Endothelial cell (in vitro differentiated cells): ENCODE measurements at places on chromosomes 1 and 21.

GRCh38 chr1:110444561-110444960, 6.4 kb upstream of the PROK1 start:
- H3K27ac ChIP-seq, result no peak overlapping the region
- H3K27me3 ChIP-seq, result peaks cover 6% of the 10 kb centered on the region
- DNase-seq, result no peak
- no peaks in the 10 kb centered on the region for H3K36me3 ChIP-seq
- H3K4me3 ChIP-seq, result peak overlapping the region; percentile 29

DNA sequence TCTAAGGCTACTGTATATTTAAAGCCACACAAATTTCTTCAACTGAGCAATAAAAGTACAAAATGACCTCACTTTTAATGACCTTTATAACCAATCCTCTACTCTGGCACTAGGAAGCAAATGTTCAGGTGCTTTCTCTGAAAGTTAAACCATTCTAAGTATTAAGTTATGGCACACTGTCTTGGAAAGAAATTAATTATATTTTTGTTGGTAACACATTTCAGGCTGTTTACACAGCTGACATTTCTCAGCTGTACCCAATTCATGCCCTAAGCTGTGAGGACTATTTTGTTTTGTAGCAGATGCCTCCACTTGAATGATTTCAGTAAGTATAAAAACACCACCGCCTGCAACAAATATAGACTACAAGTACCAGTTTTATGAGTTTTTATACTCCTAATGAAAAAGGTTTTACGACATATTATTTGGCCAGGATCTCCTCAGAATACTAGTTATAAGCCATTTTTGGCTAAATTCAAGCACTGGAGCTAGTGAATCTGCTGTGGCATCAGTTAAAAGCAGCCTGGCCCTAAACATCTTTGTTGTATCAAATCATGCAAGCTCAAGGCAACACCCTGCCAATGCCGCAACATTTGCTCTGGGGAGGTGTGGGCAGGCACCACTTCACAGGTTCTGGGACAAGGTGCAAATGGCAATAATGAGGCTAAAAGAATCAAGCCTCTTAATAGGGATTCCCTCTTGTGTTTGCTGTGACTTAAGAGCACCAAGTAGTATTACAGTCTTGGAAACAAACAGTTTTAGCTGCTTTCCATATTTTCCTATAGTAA, 228.4 kb upstream of the DMRTA2 start:
- no peak overlapping the region for H3K4me3 ChIP-seq
- H3K27me3 ChIP-seq, result no peaks in the 10 kb centered on the region
- no peaks in the 10 kb centered on the region for H3K36me3 ChIP-seq
- H3K4me1 ChIP-seq, result no peaks in the 10 kb centered on the region
- no peak for DNase-seq

- H3K27me3 ChIP-seq, result no peaks in the 10 kb centered on the region
- no peaks in the 10 kb centered on the region for H3K4me1 ChIP-seq
- H3K4me3 ChIP-seq, result no peak overlapping the region
- no peak for DNase-seq
- H3K27ac ChIP-seq, result no peak overlapping the region
These were observed 76.3 kb downstream of the RUSC1 start for GRCh38 chr1:155396874-155397476.

- H3K4me1 ChIP-seq, result peaks cover 14% of the 10 kb centered on the region
- no peak overlapping the region for H3K27ac ChIP-seq
- DNase-seq, result no peak
- peaks cover 17% of the 10 kb centered on the region for H3K27me3 ChIP-seq
These were observed 168.4 kb upstream of the CACNA1E start for GRCh38 chr1:181314959-181315358.

GRCh38 chr1:199667089-199667488, 360.4 kb upstream of the NR5A2 start:
- H3K36me3 ChIP-seq, result no peaks in the 10 kb centered on the region
- H3K27me3 ChIP-seq, result no peaks in the 10 kb centered on the region
- H3K4me3 ChIP-seq, result no peak overlapping the region
- H3K4me1 ChIP-seq, result peaks cover 5% of the 10 kb centered on the region
- no peak for DNase-seq
- H3K27ac ChIP-seq, result no peak overlapping the region

DNA sequence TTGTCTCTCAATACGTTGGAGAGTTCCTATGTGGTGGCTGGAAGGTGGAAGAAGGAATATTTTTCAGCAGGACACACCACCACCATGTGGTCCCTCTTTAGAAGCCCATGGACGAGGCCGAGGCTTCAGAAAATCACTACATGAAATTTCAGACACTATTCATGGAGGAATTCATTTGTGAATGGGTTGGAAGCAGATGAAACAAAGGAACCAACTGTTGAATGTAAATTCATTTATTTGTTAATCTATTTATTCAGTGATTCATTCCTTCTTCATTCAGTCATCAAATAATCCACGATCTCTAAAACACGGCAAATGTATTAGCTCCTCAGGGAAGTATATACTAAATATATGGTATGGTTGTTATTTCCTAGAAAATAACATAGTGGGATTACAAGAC, 12.2 kb downstream of the SLC35F3 start:
- no peaks in the 10 kb centered on the region for H3K4me1 ChIP-seq
- no peak overlapping the region for H3K4me3 ChIP-seq
- no peaks in the 10 kb centered on the region for H3K27me3 ChIP-seq
- no peak for DNase-seq
- H3K27ac ChIP-seq, result no peak overlapping the region

- no peaks in the 10 kb centered on the region for H3K27me3 ChIP-seq
- H3K4me1 ChIP-seq, result no peaks in the 10 kb centered on the region
- H3K36me3 ChIP-seq, result no peaks in the 10 kb centered on the region
- no peak for DNase-seq
- no peak overlapping the region for H3K4me3 ChIP-seq
These were observed 45.7 kb upstream of the FOXD3 start for GRCh38 chr1:63276624-63277023.

- H3K4me3 ChIP-seq, result no peak overlapping the region
- no peak overlapping the region for H3K27ac ChIP-seq
- peaks cover 14% of the 10 kb centered on the region for H3K27me3 ChIP-seq
- H3K4me1 ChIP-seq, result no peaks in the 10 kb centered on the region
- peak; percentile 87 for DNase-seq
These were observed 12.3 kb downstream of the CLCNKB start for GRCh38 chr1:16055613-16056520.

GRCh38 chr1:192592981-192593708, 17.6 kb downstream of the RGS1 start:
- no peak overlapping the region for H3K4me3 ChIP-seq
- H3K36me3 ChIP-seq, result no peaks in the 10 kb centered on the region
- H3K4me1 ChIP-seq, result no peaks in the 10 kb centered on the region
- no peaks in the 10 kb centered on the region for H3K27me3 ChIP-seq
- H3K27ac ChIP-seq, result no peak overlapping the region

- no peak overlapping the region for H3K27ac ChIP-seq
- H3K4me3 ChIP-seq, result no peak overlapping the region
- H3K36me3 ChIP-seq, result peaks cover 5% of the 10 kb centered on the region
- no peak for DNase-seq
- H3K4me1 ChIP-seq, result peaks cover 51% of the 10 kb centered on the region
These were observed 5.1 kb upstream of the INAVA start for GRCh38 chr1:200889571-200889970.

DNA sequence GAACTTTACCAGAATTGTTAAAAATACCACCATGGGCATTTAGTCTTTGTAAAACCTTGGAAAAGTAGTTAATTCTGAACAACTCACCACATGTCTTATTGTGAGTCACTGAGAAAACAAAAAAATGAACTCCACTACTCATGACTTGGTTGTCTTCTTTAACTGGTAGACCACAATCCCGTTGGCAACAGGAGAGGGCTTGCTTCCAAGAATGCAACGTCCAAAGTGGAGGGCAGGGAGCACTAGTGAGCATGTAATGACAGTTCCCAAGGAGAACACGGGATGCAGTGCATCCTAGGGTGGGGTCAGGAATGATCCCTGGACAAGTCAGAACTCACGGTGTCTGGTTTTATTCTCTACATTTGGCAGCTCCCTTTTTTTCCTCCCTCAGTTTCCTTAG, 15.2 kb upstream of the HMCN1 start:
- H3K4me1 ChIP-seq, result no peaks in the 10 kb centered on the region
- no peak overlapping the region for H3K4me3 ChIP-seq
- H3K36me3 ChIP-seq, result no peaks in the 10 kb centered on the region
- no peak overlapping the region for H3K27ac ChIP-seq
- peaks cover 2% of the 10 kb centered on the region for H3K27me3 ChIP-seq

- no peak for DNase-seq
- no peak overlapping the region for H3K27ac ChIP-seq
- peaks cover 12% of the 10 kb centered on the region for H3K4me1 ChIP-seq
- H3K4me3 ChIP-seq, result no peak overlapping the region
- H3K36me3 ChIP-seq, result no peaks in the 10 kb centered on the region
These were observed 250.9 kb upstream of the FMN2 start for GRCh38 chr1:239840790-239841189.

DNA sequence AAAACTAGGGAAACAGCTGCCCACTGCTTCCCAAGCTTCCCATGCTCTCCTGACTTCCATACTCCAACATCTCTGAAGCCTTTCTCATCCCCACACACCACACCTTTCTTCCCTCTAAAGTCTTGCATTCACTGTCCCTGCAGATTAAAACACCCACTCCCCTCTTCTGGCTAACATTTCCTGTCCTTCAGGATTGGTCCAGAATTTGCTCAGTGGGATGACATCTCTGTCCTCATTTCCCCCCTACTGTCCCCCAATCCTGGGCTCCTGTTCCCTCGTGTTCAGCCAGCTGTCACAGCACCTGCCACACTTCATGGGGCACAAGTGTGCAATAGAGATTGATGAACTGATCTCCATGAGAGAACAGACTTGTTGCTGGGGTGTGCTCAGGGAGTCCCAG, 82.7 kb downstream of the KCND3 start:
- H3K27ac ChIP-seq, result no peak overlapping the region
- DNase-seq, result no peak
- no peaks in the 10 kb centered on the region for H3K36me3 ChIP-seq

- no peaks in the 10 kb centered on the region for H3K36me3 ChIP-seq
- H3K4me1 ChIP-seq, result no peaks in the 10 kb centered on the region
- H3K4me3 ChIP-seq, result no peak overlapping the region
- no peaks in the 10 kb centered on the region for H3K27me3 ChIP-seq
- DNase-seq, result no peak
These were observed 1446.8 kb downstream of the NCAM2 start for GRCh38 chr21:22444990-22445389.

DNA sequence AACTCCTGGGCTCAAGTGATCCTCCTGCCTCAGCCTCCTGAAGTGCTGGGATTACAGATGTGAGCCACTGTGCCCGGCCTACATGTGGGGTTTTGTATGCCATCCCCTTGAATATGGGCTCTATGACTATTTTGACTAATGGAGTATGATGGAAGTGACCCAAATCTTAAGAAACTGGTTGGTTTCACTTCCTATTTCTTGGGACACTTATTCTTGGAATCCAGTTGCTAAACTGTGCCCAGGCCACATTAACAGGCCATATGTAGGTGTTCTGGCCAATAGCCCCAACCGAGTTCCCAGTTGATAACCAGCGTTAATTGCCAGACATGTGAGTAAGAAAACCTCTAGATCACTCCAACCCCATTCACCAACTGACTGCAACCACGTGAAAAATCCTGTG, 36.3 kb upstream of the CLIC4 start:
- H3K36me3 ChIP-seq, result no peaks in the 10 kb centered on the region
- H3K4me3 ChIP-seq, result no peak overlapping the region
- H3K27me3 ChIP-seq, result peaks cover 6% of the 10 kb centered on the region
- H3K27ac ChIP-seq, result no peak overlapping the region
- H3K4me1 ChIP-seq, result peaks cover 17% of the 10 kb centered on the region

DNA sequence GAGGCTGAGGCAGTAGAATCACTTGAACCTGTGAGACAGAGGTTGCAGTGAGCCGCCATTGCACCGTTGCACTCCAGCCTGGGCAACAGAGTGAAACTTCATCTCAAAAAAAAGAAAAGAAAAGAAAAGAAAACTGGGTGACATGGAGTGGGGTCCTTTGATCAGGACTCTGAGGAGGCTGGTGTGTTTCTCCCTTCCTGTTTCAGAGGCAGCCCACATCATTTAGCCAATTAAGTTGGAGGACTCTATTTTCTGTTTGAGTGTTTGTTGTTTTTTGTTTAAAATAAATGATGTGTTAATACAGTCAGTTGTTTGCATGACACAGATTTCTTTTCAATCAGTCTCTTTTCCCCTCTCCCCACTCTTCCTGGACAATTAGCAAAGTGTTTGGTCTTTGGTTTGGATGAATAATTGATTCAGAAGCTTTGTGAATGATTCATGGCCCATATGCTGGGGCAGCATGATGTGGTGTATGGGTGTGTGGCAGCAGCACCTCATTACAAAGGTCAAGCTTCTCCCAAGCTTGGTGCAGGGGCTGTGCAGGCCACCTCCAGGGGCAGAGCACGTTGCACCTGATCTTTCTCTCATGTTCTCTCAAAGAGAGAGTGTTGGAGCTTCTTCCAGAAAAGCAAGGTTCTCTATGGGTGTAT, 48.8 kb downstream of the CACNA1E start:
- no peaks in the 10 kb centered on the region for H3K4me1 ChIP-seq
- H3K27ac ChIP-seq, result no peak overlapping the region
- no peak overlapping the region for H3K4me3 ChIP-seq
- peaks cover 10% of the 10 kb centered on the region for H3K36me3 ChIP-seq

GRCh38 chr1:66758241-66758755, 6.0 kb downstream of the DYNLT5 start:
- H3K27ac ChIP-seq, result peak overlapping the region; percentile 68
- H3K4me1 ChIP-seq, result peaks cover 14% of the 10 kb centered on the region
- H3K27me3 ChIP-seq, result no peaks in the 10 kb centered on the region
- H3K4me3 ChIP-seq, result no peak overlapping the region
- no peak for DNase-seq

- DNase-seq, result no peak
- no peak overlapping the region for H3K4me3 ChIP-seq
- H3K4me1 ChIP-seq, result no peaks in the 10 kb centered on the region
- H3K27ac ChIP-seq, result no peak overlapping the region
These were observed 21.2 kb upstream of the C1orf115 start for GRCh38 chr1:220669005-220669404.

DNA sequence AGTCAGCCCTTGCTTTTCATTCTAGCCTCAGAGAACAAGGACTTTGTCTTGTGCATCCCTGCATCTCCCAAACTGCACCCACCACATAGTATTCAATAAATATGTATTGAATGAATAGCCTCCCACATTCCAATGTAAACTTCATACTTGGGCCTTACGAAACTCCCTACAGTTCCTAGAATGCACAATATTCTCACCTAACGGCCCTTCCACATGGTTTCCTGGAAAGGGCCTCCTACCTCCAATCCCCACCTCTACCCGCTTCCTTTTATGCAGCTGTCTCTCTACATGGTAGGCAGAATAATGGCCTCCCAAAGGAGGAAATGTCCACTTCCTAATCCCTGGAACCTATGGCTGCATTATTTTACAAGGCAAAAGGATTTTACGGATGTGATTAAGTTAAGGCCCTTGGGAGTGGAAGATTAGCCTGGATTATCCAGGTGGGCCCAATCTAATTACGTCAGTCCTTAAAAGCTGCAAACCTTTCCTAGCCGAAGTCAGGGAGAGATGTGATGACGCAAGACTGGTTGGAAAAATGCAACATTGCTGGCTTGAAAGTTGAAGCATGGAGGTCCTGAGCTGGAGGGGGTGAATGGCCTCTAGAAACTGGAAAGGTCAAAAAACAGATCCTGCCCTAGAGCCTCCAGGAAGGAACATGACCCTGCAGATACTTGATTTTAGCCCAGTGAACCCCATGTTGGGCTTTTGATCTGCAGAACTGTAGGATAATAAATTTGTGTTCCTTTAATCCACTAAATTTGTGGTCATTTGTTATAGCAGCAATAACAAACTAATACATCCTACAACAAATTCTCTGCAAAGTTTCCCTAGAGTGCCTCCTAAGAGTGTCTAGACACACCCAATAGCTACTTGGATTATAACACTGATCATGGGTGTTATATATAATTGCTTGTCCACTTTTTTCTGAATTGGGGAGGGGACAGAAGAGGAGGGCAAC, 5.2 kb upstream of the PIK3C2B start:
- H3K4me3 ChIP-seq, result no peak overlapping the region
- DNase-seq, result no peak
- H3K4me1 ChIP-seq, result peaks cover 72% of the 10 kb centered on the region
- peaks cover 6% of the 10 kb centered on the region for H3K36me3 ChIP-seq
- no peak overlapping the region for H3K27ac ChIP-seq
